ENCODE measurements at places on chromosomes 16 and 17. TPM values are rescaled to one million over a fixed set of nuclear protein-coding genes. Genes with fewer than 3 reads are reported as not detected.

Gene DNAAF1
- 3.2 TPM for total RNA-seq

Gene PITPNM3
- total RNA-seq, result 4.3 TPM

Gene DYNC1LI2
- total RNA-seq, result 135 TPM

Gene KRT28
- not detected for total RNA-seq

Gene SLFN11
- total RNA-seq, result 30.7 TPM

Gene ETV4
- 28.2 TPM for total RNA-seq

Gene ZDHHC7
- 55.0 TPM for total RNA-seq

Gene CRYM
- total RNA-seq, result 3.7 TPM

Gene TEPSIN
- total RNA-seq, result 45.7 TPM

Gene FTSJ3
- 39.4 TPM for total RNA-seq

Gene IGFALS
- 0.59 TPM for total RNA-seq

Gene RNF43
- total RNA-seq, result 14.0 TPM

Gene OR1A1
- total RNA-seq, result not detected

Gene TP53TG3F
- not detected for total RNA-seq

Gene MMP25
- total RNA-seq, result 0.14 TPM

Gene PRDM7
- total RNA-seq, result not detected

Gene KRTAP3-2
- not detected for total RNA-seq

Gene ITGA3
- total RNA-seq, result 20.3 TPM
